ENCODE measurements at places on chromosomes 1 and 21. TPM values are rescaled to one million over a fixed set of nuclear protein-coding genes. Genes with fewer than 3 reads are reported as not detected.

APOBEC4 gene
- total RNA-seq, result not detected

TMEM269 gene
- total RNA-seq, result 0.13 TPM

BSND gene
- total RNA-seq, result not detected

KRTAP7-1 gene
- total RNA-seq, result not detected

ACTL8 gene
- total RNA-seq, result not detected

EPB41 gene
- 20.2 TPM for total RNA-seq
